MCF 10A (cell line): ENCODE measurements at places on chromosomes 12 and 14. TPM values are rescaled to one million over a fixed set of nuclear protein-coding genes. Genes with fewer than 3 reads are reported as not detected.
A peak's percentile ranks its signal among the peaks of the same experiment; 100 is the strongest.

Gene TAS2R8
- not detected in 2 replicates for total RNA-seq

Gene SLC6A15
- 94.0 and 96.3 TPM in 2 replicates for total RNA-seq

DNA sequence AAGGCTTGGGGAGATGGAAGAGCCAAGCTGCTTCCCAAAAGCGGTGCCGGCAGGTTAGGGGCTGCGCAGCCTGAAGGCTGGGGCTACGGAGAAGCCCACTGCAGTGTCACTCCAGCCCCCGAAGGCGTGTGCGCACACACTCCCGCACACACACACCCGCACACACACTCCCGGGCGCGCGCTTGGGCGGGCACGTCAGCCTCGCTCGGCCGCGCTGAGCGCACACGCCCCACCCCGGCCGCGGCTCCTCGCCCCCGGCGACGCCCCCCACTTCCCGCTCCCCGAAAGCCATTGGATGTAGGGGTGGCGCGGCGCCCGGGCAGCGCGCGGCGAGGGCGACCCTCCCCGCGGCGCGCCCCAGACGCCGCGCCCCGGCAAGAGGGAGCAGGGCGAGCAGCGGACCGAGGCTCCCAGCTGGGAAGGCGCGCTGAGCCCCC lies at the start of gene KCNK10:
Gene KCNK10 (minus strand): TSS at position 184 of the 437 bp plus-strand sequence. CDS start 471 bp downstream, outside the sequence.
- peaks cover 35% of the 10 kb centered on the region for H3K27me3 ChIP-seq
- H3K36me3 ChIP-seq = no peaks in the 10 kb centered on the region
- H3K27ac ChIP-seq = no peak within 1 kb of the TSS
- no peaks in the 10 kb centered on the region for H3K4me1 ChIP-seq
- H3K4me3 ChIP-seq = peak within 1 kb of the TSS; percentile 22
- DNase-seq = no peak

DNA sequence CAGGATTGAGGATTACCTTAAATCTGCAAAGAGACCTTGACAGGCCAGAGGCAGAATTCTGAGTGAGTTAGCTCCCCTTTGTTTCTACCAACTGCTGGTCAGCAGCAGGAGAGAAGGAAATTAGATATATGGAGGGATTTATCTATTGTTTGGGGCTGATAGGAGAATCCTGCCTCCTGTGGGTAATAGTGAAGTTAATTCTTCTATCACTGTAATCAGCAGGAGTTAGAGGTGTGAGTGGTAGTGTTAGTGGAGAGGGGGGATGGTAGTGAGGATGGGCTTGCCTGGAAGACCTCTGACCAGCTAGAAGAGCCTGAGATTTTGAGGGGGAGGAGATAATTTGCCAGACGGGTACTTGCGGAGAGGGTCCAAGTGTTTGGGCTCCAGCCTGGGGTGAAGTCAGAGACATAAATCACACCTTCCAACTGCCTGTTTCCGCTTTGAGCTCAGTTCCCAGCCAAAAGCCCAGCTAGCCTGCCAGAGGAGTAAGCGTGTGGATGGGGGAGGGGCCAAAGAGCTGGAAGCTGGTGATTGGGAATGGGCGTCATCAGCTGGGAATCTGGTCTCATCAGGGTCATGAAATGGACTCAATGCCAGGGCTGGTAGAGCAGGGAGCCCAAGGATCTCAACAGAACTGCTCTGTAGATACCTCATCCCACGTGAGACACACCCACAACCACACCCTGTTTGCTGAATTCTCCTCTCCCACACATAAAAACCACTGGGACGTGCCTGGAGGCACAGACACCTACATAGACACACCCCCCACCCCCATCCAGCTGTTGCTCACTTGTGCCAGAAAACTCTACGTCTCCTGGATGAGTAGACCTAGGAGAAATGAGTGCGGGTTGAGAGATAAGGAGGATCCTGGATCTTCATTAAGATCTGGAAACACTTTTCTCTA lies 13.1 kb upstream of the ITGA5 start:
- H3K27ac ChIP-seq = peak overlapping the region; percentile 83
- peaks cover 55% of the 10 kb centered on the region for H3K4me1 ChIP-seq
- H3K36me3 ChIP-seq = no peaks in the 10 kb centered on the region
- H3K4me3 ChIP-seq = peak overlapping the region; percentile 56

GRCh38 chr14:104230946-104231345 lies 92.6 kb downstream of the KIF26A start:
- no peaks in the 10 kb centered on the region for H3K27me3 ChIP-seq
- no peak overlapping the region for H3K27ac ChIP-seq
- H3K36me3 ChIP-seq = no peaks in the 10 kb centered on the region
- no peak for DNase-seq
- H3K4me1 ChIP-seq = no peaks in the 10 kb centered on the region

GRCh38 chr12:104957719-104958000 lies 430 bp downstream of the SLC41A2 start:
- H3K4me3 ChIP-seq = peak overlapping the region; percentile 91
- H3K27ac ChIP-seq = no peak overlapping the region
